Umbilical cord (tissue), 2 donors: ENCODE measurements at places on chromosomes 4 and X.

DNA sequence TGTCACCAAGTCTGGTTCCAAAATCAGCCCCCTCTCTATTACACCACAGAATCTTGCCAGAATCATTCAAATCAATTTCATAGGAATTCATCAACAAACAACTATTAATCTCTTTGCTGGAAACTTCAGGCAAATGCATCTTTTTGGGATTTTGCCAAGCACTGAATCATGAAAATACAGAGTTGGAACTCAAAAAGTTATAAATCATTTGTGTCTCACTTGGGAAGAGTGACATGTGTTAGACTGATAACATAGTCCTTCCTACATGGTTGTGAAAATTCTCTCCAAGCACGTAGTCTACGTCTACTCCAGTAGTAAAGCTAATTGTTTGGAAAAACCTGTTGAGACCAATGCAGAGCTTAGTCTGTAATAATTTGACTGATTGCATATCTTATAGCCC is 19.0 kb downstream of the CXCL8 start:
- DNase-seq: no peak

GRCh38 chr4:74426101-74426500 is 18.8 kb upstream of the AREG start:
- DNase-seq: no peak

GRCh38 chr4:88526221-88526815 is 2.7 kb upstream of the PYURF start:
- peak; percentile 14 for DNase-seq

GRCh38 chr4:138320831-138321230 is 78.7 kb upstream of the SLC7A11 start:
- no peak for DNase-seq

- DNase-seq: no peak
Observed at GRCh38 chr4:28402751-28403150, 1542.1 kb downstream of the STIM2 start.

- DNase-seq: no peak
Observed at GRCh38 chrX:95044331-95044730, 1370.3 kb downstream of the FAM133A start.

DNA sequence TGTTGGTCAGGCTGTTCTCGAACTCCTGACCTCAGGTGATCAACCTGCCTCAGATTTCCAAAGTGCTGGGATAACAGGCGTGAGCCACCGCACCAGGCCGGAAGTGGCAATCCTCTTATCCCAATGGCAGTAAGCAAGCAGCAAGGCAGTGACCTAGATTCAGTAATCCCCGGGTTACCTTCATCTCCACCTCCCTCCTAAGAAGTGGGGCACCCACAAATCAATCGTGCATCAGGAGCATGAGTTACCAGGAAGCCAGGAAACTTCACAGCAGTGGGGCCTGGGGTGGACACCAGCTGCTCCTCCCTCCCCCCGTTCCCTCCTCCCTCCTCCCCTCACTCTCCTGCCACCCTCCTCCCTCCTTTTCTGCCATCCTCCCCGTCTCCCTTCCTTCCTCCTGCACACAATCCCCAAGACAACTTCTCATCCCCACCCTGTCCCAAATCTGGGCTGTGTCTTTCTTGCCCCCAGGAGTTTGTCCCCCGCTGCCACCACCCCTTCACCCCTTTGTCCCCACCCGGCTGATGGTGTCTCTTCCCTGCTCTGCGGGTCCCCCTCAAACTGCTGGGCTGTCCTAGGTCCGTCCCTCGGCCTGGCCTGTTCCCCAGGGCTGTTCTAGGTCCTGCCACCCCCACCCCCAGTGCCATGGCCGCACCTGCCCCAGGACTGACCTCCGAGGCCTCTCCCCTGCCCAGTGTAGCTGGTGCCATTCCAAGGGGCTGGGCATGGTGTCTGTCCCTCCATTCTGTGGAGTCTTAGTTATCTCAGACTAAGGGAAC is 2.2 kb downstream of the PDE6B start:
- no peak for DNase-seq

DNA sequence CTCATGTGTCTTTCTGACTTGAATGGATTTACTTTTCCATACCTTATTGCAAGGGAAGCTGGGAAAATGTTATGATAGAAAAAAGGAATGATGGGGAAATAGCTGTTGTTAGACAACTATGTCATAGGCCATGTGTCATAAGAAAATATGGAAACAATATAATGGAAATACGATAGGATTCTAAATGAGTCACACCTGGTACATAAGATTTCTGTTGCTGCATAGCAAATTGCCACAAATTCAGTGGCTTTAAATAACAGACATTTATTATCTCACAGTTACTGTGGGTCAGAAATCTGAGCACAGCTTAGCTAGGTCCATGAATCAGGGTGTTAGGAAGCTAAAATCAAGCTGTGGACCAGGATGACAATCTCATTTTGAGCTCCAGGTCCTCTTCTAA is 44.6 kb upstream of the ANKRD50 start:
- no peak for DNase-seq

- no peak for DNase-seq
Observed at GRCh38 chr4:72119946-72120345, 88.1 kb downstream of the NPFFR2 start.

- no peak for DNase-seq
Observed at GRCh38 chrX:46574774-46575381, 1.3 kb downstream of the CHST7 start.
